ENCODE measurements at places on chromosomes 7 and 10.

DNA sequence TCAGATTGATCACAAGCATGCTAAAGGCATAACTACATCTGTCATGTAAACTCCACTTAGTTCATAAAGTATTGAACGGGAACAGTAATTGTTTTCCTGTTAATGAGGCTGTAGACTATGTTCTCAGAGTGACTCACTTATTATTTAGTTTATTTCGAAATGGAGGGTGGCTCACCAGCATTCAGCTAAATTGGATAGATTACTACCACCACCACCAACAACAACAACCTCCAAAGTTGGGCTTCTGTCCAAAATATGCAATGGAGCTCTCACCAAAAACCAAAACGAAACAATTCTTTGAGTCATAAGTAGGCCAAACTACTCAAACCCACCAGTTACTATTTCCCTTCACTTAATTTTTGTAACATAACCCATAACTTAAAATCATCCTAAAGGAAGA, 127.9 kb upstream of the NRBF2 start:
- no peak for DNase-seq

- peak; percentile 36 for DNase-seq
These were observed 1.5 kb downstream of the KMT2E start for GRCh38 chr7:105015390-105015965.

DNA sequence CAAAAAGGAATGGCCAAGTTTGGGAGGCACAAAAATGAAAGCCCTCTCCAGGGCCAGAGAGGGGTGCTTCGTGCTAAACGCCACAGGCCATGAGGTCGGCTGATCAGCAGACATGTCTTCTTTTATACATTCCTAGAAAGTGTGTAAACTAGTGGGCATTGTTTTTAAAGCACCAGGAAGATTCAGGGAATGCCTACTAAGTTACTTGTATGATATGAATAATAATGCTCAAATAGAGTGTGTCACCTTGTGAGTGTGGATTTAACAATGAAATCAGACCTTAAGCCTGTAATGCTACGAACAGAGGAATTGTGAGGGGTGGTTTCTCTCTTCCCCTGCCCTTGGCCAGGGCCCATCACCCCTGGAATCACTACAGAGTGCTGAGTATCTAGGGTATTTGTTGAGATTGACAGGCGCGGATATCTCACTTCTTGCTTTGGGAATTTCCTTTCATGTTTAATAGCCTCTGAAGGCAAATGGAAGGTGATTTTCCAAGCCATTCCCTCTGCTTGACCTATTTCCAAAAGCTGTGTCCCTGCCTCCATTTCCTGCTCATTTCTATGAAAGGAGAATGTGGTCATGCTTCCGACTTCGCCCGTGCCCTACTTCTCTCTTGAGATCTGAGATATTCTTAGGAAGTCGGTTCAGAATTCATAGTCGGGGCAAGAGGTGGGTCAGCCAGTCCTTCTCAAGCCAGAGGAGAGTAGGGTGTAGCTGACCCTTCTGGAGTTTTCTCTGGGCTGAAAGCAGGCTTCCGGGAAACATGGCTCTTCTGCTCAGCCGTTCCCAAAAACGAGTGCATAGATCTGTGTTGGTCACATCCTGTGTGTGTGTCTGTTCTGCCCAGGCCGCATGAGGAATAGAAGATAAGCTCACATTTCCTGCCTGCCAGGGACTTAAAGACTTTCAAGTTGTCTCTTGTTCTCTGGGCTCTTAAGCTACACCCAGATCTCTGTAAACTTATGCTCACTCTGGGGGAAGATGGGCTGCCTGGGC, 167.8 kb upstream of the ITGB1 start:
- peak; percentile 51 for DNase-seq

DNA sequence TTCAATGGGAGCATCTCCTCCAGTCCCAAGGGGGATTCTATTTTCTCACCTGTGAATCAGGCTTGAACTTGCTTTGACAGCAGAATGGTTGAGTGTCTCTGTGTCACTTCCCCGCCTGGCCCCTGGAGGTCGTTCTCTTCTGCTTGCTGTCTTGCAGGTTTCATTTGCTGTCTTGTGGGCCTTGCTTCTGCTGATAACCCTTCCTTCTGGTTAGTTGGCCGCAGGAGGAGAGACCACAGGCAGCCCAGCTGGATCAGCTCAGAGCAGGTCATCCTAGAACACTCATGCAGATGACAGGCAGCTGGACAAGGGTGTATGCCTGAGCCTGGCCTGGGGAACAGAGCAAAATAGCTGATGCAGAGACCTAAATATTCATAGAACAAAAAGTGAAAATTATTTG, 344.2 kb upstream of the ADARB2 start:
- DNase-seq, result no peak

DNA sequence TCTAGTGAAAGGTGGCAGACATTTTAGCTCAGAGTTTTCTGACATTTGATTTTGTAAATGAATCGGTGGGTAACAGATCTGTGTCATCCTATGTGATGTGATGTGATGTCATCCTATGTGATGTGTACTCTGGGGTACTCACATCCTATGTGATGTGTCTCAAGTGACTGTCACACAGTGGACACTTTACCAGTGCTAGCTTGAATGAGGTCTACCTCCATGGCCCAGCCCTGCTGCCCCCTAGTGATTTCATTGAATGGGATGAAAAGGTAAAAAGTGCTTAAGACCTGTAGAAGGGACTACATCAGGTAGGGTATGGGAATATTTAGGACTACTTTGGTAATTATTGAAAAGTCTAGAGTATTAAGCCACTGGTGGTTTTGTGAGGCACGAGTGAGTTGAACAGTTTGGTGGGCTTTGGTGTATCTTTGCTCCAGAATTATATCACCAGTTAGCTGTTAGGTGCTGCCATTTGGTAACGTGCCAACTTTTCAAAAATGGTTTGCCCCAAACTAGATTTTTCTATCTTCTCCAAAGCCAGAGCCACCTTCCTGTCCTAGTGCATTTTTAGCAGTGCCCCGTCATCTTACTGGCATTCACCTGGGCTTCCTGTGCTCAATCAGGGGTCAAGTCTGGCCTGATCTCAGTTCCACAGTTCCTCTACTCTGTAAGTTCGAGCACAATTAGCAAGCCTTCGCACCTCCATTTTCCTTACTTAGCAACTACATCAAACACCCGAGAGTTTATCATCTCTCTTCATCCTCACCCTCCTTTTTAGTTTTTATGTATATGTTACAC, 9.7 kb downstream of the EIF4H start:
- DNase-seq, result no peak

DNA sequence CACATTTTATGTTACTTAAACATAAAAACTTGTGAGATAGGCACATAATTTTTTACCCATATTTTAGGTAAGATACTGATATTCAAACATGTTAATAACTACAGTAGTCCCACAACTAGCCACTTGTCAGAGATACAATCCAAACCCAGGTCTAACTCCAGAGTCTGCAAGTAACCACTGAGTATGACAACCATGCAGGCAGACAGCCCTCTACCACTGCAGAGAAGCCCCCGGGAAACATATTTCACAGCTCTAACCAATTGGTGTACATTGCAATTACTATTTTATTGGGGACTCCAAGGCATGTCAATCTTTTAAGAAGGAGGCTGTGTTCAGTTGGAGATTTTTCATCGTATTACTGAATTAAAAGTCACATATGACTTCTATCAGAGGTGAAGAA, 107.2 kb upstream of the FAM133B start:
- DNase-seq, result no peak

- no peak for DNase-seq
These were observed 99.7 kb upstream of the IFRD1 start for GRCh38 chr7:112350585-112350984.

DNA sequence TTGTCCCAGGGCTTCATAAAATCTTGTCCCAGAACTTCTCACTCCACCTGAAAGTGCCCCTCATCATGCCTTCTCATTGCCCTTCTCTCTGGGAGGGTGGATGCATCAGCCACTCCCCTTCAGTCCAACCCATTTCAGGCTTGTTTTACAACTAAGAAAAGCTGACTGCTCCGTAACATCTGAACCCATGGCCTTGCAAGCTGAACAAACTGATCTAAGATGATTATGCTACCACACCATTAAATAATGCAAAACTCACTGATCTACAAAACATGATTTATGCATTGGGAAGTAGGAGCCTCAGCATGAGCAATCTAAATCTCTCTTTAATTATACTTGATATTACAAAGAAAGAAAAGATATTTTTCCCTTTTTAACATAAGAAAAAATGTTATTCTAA, 34.8 kb downstream of the TFPI2 start:
- no peak for DNase-seq

DNA sequence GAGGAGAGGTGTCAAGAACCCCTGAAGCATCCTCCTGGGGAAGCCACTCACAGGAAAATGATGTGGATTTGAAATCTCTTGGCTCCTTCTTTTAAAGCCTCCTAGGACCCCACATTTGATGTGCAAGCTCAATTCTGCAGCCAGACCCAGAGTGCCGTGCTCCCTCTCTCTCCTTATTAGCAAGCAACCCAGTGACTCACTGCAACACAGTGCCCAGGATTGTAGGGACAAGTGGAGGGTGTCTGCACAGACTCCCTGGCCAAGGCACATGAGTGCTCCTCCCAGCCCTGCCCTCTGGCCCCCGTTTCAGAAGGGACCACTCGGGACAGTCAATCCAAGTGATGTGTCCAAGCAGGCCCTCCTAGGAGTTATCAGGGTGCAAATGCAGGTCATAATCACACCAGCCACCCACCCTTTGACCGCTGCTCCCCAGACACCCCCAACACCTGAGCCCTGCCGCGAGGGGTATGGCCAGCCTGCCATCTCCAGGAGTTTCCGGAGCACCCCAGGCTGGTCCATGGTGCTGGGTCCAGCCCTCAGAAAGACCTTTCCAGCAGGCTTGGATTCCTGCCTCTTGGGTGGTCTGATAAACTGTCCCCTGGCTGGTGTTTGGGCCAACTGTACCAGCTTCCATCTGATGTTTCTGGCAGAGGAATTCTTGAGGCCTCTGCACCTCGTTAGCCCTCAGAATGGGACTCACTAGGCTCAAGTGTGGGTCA, 54.5 kb upstream of the CXCL12 start:
- no peak for DNase-seq

DNA sequence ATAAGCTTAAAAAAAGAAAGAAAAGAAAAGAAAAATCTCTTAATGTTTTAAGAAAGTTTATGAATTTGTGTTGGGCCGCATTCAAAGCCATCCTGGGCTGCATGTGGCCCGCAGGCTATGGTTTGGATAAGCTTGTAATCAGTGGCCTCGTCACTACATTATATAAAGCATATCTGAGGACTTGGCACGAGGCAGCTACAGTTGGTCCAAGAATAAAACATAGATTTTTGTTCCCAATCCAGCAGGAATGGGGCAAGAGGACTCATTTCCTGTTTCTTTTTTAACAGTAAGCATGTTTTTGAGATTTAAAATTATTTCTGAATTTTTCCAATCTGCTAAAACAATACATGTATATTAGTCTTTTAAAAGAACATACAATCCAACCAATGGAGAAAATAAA, 28.6 kb downstream of the MCM10 start:
- no peak for DNase-seq

GRCh38 chr10:131845505-131846239, 55.1 kb upstream of the PPP2R2D start:
- DNase-seq, result no peak

GRCh38 chr10:93560541-93560940, 5.9 kb upstream of the FFAR4 start:
- no peak for DNase-seq

- DNase-seq, result no peak
These were observed 78.7 kb downstream of the FEZF1 start for GRCh38 chr7:122225874-122226273.

DNA sequence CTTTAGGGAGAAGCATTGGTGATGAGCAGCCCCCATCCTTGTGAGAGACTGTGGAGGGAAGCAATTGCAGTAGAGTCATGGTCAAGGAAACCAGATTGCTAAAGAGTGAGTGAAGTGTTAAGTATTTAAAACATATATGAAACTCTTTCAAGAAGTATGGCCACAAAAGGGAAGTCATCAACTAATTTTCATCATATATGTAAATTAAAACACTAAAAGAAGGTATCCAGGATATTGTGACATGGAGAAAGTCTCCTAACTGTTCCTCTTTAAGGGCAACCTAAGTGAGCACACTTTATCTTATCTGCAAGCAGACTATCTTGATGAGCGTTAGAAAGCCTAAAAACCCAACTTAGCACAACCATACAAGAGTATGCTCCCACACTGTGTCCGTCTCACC, 69.7 kb downstream of the CD36 start:
- no peak for DNase-seq

DNA sequence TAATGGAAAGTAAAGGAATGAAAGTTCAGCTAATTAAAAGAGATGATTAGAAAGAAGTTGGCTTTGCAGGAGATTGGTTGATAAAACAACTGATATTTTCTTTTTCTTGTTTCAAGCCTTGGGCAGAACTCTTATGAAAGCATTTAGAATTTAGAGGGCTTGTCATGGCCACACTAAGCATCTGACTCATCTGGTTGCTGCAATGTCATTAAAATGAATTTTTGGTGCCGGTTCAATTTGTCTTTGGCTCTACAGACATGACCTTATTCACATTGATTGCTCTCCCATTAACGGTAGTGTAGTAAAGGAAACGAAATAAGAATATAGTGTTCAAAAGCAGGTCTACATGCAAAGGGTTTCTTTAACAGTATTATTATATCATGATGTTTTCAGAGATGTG, 1012.4 kb upstream of the C7orf33 start:
- no peak for DNase-seq

GRCh38 chr7:99128076-99128950, 15.6 kb downstream of the SMURF1 start:
- DNase-seq, result no peak

DNA sequence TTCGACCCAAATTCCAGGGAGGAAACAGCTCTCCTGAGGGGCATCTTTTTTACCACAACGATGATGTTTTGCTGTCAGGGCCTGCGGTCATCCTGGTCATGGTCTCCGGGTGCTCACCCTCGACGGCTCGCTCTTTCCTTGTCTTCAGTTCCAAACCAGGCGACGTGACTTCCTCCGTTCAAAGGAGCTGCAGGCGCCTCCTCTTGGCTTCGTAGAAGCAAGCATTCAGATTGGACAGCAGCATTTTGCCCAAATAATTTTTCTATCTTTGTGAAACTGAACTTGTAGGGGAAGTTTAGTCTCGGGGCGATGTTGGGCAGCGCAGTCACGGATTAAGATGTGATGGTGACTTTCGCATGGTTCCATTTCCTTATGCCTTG, 208.9 kb downstream of the DNAJB6 start:
- DNase-seq, result no peak

DNA sequence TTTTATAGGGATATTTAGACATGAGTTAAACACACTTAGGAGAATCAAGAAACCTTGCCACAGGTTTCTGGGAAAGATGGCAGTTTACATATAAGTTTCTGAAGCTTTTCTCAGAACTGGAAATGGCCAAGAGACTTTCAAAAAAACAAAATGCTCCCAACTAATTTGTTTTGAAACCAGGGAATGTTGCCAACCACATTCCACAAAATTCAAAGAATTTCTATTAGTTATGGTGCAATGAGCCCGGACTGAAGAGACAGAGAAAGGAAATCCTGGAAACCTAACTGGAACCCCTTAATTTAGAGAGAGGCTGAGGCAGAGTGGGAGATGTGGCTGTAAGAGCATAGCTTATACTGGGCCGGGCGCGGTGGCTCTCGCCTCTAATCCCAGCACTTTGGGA, 128.5 kb downstream of the PTEN start:
- DNase-seq, result no peak

- DNase-seq, result no peak
These were observed 96.0 kb downstream of the MTERF1 start for GRCh38 chr7:91784469-91784868.
